ENCODE measurements at places on chromosomes 1 and 21.

- DNase-seq = no peak
Observed at GRCh38 chr1:241637604-241638003, 2.6 kb downstream of the CHML start.

DNA sequence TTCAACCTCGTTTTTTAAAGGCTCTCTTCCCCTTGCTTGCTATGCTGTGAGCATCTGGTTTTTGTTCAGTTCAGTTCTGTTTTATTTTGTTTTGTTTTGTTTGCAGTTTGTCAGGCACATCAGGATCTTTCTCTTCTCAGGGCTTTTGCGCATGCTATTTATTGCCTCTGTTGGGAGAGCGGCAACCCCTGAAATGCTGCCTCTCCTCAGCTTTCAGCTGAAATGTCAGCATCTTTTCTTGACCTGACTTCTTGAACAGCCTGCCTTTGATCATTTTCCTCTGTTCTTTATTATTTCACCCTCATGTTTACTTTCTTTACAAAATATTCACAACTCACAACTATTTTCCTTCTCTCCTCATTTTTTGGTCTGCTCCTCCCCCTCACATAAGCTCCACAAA is 50.4 kb upstream of the RC3H1 start:
- DNase-seq = no peak

DNA sequence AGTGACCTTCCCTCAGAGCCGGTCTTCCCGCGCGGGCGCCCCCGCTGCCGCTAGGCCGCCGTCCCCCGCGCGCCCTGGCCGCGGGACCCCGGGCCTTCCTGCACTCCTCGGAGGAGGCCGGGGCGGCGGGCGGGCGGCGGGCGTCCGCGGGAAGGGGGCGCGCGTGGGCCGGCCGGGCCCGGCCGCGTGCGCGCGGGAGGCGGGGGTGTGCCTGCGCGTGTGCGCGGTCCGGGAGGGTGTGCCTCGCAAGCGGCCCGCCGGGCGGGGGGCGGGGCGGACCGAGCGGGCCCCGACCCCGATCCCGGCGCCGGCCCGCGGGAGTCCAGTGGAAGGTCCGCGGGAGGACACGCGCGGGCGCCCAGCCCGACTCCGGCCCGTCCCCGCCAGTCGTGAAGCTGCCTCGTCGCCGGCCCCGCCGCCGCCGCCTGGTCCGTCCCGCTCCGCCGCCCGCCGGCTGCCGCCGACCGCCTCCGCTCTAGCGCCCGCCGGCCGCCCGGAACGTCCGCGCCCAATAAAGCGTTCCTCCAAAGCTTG is 438 bp downstream of the MRPS6 start:
- no peak for DNase-seq

- DNase-seq = no peak
Observed at GRCh38 chr1:207856276-207857023, 54.5 kb downstream of the CD34 start.

GRCh38 chr1:16719571-16720350 is 20.6 kb upstream of the RNU1-4 start:
- DNase-seq = no peak

GRCh38 chr1:246549665-246550064 is 16.4 kb downstream of the TFB2M start:
- DNase-seq = no peak

- DNase-seq = no peak
Observed at GRCh38 chr1:29172415-29172939, 9.2 kb downstream of the SRSF4 start.

DNA sequence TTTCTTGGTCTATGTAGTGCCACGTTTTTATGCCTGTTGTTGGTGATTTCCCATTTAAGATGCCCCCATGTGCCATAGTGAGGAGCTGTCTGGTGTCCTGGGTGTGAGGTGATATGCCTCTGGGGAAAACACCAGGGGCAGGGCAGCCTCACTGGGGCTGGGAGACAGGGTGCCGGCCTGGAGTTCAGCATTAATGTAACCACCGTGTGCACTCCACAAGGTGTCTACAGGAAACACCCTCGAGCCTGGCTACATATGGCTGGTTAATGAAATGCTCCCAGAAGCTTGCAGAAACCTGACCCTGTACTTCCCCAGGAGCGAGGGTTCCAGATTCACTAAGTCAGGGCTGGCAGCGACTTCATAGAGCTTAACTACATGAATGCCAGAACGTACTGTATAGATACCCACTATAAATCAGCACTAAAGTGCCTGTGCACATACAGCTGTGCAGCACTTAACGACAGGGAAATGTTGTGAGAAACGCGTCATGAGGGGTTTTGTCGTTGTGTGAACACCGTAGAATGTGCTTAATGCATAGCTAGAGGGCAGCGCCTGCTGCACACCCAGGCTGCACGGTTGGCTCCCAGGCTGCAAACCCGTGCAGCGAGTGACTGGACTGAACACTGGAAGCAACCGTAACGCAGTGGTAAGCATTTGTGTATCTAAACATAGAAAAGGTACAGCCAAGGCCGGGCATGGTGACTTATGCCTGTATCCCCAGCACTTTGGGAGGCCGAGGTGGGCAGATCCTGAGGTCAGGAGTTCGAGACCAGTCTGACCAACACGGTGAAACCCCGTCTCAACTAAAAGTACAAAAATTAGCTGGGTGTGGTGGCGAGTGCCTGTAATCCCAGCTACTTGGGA is 10.4 kb downstream of the TFF2 start:
- DNase-seq = no peak

DNA sequence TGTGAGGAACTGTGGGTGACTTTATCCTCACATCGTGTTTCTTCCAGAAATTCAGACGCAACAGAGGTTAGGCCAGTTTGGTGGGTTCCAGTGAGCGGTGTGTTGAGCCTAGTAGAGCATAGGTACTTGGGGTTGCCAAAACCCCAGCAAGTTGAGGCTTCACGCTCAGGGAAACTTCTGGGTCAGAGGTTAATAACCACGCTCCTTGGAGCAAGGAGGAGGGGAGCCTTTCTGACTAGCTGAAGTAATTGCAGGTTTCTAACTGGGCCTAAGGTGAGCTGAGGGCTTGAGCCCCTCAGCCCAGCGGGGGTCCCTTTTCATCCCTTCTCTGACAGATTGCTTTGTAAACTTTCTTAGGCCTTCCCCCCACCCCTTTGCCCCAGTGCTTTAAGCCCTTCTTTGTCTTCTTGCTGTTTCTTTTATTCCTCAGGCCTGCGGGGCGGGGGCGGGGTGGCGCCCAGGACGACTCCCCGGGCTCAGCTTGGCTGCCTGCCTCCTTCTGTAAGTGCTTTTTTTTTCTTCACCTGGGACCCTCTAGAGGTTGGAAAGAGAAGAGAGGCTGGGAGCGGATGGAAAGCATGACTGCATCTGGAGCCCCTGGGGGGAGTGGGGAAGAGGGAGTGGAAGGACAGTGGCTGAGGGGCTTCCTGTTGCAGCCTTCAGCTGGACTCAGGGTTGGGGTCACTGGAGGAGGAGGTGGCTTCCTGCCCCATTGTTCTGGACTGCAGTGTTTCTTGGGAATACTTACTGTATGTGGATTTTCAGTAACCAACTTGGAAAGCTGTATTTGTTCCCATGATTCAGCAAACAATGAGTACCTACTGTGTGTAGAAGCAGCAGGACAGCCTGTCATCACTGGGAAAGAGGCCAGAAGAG is 1.3 kb upstream of the ZNF436 start:
- DNase-seq = no peak

- no peak for DNase-seq
Observed at GRCh38 chr1:52281518-52281917, 84.5 kb downstream of the CC2D1B start.

GRCh38 chr1:225755671-225756319 is 21.8 kb upstream of the SRP9 start:
- DNase-seq = no peak
